ENCODE measurements at places on chromosomes 1 and 21.

- DNase-seq, result no peak
Observed at GRCh38 chr1:159211331-159212136, 6.9 kb downstream of the ACKR1 start.

- no peak for DNase-seq
Observed at GRCh38 chr21:37580666-37581065, 214.1 kb downstream of the DYRK1A start.

GRCh38 chr1:232987774-232988140 is 37.3 kb downstream of the NTPCR start:
- no peak for DNase-seq

DNA sequence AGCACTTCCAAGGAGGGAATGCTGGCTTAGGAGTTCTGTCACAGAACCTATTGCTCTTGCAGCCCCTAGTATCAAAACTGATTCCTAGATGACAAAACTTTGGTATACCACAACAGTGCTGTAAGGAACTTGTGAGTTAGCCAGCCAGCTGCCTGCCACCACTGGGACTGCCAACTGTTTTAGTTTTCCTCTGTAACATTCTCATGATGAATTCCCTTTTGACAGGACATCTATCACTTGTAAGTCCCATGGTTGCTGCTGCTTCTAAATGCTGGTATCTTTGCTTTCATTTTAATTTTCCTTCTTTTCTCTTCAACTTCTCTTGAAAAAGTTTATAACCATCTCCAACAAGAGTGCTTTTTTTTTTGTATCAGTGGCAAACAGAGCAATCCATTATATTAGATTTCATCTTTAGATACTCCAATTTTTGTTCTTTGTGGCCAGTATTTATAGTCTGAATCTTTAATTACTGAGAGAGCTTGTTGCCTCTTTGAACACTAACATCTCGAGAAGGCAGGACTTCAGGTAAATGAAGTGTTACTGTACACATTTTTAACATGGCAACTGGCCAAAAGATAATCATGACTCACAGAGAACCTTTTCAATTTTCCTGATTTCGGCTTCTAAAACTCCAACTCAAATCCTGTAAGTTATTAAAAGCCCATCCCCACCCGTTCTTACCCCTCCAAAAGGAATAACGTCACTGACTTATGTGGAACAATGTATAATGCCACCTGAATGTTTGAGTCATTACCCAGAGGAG is 19.8 kb downstream of the DBT start:
- DNase-seq, result no peak

- DNase-seq, result peak; percentile 52
Observed at GRCh38 chr1:13700521-13701270, 708 bp downstream of the PRDM2 start.

DNA sequence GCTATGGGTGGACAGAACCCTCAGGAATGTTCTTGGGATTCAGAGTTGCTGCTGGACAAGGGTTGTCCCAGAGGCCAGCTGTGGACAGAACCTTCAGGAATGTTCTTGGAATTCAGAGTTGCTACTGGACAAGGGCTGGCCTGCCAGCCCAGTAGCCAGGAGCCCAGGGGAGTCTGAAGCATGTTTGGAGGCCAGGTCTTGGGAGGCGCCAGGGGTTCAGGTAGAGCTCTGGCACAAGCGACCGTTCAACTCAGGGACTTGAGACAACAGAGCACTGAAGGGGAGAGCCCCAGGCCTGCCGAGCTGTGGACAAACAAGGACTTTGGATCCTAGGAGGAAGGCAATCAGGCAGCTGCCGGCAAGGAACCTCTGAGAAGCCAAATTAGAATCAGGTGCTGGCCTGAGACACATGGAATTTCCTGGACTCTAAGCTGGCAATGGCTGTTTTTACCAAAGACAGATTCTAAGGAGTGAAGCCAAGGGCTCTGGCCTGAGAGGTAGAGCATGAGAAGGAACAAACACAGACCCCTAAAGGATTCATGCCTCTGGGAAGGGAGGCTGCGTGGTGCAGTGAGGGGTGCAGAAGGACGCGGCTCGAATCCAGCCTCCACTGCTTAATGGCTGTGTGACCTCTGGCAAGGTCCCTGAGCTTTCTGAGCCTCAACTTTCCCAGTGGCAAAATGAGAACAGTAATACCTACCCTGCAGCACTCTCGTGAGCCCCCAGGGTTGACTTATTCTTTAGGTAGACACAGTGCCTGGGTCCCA is 13.4 kb downstream of the PLA2G5 start:
- DNase-seq, result no peak

- no peak for DNase-seq
Observed at GRCh38 chr1:234835239-234835638, 225.3 kb upstream of the IRF2BP2 start.

- peak; percentile 35 for DNase-seq
Observed at GRCh38 chr1:93395195-93395594, 49.5 kb downstream of the DR1 start.

GRCh38 chr1:6391951-6392808 is 1.4 kb downstream of the ACOT7 start:
- DNase-seq, result no peak

DNA sequence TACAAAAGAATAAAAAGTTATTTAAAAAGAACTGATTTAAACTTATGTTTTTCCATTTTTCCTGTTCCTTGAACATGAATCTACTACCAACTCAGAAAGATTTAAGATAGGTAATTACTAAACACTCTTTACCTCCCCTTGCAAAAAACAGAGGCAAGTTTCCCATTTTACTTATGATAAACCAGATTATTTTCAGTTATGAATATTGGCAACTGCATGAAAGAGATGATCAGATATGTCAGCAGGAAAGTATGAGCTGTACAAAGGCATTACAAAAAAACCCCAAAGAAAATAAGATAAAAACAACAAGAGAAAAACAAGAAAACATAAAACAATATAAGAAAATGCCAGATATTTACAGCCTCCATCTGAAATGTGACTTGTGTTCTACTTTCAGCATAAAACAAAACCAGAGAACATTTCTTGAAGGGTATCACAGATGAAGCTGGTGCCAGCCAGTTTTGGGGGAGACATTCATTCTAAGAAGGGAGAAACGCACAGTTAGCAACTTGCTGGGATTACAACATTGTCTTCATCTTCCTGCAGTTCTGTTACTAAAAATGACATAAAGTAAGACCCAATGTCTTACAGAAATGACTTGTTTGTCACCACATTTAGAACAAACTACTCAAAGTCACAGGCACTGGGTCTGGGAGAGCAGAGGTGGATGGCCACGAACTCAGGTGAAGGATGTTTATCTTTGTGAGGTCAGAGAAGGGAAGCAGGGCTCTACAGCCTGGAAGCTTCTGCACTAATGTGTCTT is 19.1 kb downstream of the ZC3H12A start:
- DNase-seq, result no peak

- DNase-seq, result no peak
Observed at GRCh38 chr21:42535602-42536171, 22.0 kb downstream of the SLC37A1 start.

GRCh38 chr1:109532365-109533136 is 7.1 kb upstream of the GPR61 start:
- DNase-seq, result peak; percentile 67

DNA sequence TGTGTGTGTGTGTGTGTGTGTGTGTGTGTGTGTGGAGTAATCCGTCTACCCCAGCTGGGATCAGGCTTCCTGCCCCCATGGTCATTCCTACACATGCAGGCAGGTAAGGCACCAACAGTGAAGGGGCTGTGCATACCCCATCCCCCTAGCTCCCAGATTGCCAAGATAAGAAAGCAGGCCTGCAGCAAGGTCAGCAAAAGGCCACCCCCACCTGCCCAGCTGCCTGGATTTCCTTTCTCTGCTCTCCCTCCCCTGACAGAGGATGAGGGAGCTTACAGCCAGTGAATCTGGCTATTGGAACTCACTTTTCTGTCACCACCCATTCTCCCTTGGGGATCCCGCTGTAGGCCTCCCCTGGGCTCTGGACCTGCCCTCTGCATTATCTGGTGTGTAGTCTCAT is 7.9 kb downstream of the ALX3 start:
- DNase-seq, result no peak

- DNase-seq, result no peak
Observed at GRCh38 chr1:32372149-32372756, 9.9 kb downstream of the TSSK3 start.

GRCh38 chr1:202007805-202008489 is 2.4 kb upstream of the ELF3 start:
- DNase-seq, result no peak

DNA sequence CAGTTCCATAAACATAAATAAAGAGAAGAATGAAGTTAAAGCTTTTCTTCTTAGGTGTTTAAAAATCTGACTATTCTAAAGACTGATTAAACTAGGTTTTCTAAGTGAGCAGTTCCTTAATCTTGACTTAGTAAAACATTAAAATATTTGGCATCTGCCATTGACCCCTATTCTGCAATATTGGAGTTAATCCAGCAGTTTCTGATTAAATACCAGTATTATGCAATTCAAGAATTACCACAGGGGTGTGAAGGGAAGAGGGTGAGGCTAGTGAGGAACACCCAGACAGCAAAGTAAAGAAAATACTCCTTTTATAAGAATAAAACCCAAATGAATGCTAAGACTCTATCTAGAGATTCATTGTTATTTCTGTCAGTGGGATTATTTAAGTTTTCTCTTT is 40.9 kb downstream of the CLIC4 start:
- DNase-seq, result peak; percentile 71

DNA sequence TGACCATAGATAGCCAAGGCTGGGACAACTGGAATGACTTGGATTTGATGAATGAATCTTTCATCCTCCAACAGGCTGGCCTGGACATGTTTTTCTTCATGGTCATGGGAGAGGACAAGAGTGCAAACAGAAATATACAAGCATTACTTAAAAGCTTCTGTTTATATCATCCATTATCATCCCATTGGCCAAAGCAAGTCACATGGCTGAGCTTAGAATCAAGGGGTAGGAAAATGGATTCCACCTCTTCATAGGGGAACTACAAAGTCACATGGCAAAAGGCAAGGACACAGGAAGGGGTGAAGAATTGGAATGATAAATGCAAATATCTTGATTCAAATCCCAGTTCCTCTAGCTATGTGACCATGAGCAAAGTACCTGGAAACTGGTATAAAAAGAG is 90.2 kb upstream of the BARHL2 start:
- no peak for DNase-seq

GRCh38 chr21:43827015-43827611 is 37.7 kb downstream of the RRP1 start:
- DNase-seq, result peak; percentile 57

DNA sequence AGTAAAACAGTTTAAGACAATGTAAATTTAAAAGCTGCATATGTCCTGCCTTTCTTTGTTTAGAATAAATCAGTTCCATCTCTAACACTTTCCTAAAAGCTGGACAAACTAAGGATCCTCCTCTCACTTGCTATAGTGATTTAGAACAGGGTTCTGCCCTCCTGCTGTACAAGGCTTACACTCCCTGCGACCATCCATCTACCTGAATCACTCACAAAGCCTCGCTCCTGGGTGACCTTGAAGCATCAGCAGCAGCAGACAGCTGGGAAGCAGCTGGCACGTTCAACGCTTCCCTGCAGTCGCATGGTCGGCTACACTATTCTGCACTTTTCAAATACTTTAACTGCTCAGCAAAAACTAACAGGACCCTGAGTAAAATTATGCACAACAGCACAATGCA is 128.0 kb downstream of the NTPCR start:
- no peak for DNase-seq

DNA sequence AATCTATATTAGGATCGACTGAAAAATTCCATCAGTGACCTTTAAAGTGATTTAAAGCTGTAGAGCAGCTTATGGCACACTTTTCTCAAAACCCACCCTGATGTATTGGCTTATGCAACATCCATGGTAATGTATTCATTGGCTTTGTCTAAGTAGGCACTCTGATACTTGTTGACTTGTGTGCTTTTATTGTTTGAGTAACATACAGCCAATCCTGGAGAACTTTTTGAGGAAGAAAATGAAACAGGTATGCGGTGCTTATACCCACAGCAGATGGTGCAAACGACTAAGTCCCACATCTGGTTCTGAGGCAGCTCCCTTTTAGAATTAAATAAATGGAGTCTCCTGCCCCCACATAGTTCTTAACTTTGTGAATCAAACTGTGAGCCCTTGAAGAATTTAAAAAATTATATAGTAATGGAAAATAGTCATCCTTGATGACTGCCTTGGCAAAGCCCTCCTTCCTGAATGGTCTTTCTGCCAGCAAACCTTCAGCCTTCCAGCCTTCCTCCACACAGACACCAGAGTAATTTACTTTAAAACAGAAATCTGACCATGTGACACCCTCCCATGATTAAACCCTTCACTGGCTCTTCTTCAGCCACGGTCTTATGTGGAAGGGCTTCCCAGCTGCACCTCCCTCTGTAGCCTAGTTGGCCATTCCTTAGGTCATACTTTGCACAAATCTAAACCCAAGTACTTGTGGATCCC is 116.0 kb downstream of the BCAR3 start:
- DNase-seq, result peak; percentile 82

GRCh38 chr1:145701306-145701862 is 5.8 kb downstream of the PDZK1 start:
- peak; percentile 51 for DNase-seq

DNA sequence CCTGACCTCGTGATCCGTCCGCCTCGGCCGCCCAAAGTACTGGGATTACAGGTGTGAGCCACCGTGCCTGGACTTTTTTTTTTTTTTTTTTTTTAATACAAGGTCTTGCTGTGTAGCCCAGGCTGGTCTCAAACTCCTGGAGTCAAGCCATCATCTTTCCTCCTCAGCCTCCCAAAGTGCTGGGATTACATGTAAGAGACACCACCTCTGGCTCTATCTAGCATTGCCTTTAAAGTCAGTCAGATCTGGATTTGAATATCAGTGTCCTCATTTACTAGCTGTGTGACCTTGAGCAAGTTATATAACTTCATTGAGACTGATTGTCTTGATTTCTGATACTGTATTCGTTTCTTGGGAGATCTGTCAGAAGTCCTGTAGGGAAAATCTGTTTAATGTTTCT is 6.6 kb downstream of the MAP3K21 start:
- no peak for DNase-seq

DNA sequence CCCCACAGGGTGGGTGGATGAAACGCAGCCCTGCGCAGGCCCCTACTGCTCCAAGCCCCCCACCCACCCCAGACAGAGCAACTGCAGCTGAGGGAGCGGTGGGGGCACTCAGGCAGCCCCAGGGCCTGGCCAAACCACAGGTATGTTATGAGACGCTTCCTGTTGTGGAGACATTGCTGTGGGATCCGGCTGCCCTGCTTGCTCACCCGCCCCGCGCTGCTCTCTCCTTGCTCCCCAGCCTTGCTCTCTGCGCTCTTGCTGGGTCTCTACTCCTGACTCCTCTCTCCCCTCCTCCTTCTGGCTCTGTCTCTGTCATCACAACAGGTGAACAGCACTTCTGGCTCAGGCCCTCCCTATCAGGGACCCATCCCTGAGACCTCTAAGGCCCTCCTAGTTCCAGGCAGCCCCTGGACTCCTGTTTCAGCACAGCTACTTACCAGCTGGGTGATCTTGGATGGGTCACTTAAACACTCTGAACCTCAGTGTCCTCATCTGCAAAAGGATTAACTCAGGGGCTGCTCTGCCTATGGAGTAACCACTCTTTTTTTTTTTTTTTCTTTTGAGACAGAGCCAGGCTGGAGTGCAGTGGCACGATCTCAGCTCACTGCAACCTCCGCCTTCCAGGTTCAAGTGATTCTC is 15.9 kb downstream of the COL8A2 start:
- DNase-seq, result peak; percentile 88

GRCh38 chr1:106502659-106503058 is 553.8 kb upstream of the PRMT6 start:
- DNase-seq, result no peak

All from AG10803 (cell line).